ENCODE measurements at places on chromosomes 11 and 22.

- DNase-seq, result no peak
These were observed 5.0 kb upstream of the PTPMT1 start for GRCh38 chr11:47560426-47560825.

DNA sequence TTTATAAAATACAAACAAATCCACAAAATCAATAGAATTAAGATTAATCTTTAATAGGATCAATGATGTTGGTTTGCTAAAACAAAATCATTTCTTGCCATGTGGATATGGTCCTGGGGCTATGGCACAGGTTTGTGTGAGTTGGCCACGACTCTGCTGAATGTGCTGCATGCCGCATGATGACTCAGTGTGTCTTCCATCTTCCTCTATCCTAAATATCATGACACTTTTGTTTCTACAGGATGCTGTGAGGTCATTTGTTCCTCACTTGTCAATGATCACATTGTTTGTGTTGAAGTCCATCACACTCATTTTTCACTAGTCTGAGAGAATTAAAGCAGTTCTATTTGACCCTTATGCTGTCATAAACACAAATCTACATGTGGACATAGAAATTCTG, 167.2 kb upstream of the ZBED5 start:
- no peak for DNase-seq

DNA sequence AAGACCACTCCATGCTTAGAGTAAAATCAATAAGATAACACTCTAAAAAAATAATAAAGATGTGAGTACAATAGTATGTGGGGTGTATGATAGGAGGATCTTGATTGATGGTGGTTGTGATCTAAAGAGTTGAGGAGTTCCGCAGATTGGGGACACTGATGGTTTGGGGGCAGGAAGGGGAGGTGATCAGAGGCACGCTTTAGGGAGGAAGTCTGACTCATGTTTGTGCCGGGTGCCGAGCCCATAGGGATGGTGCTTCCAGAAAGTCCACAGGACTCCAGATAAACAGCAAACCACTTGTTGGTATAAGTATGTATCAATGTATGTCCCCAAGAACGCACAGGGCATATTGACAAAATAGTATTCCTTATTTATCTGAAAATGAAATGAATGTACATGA, 27.5 kb downstream of the LINC01488 start:
- DNase-seq, result no peak

GRCh38 chr22:31876156-31876920, 68.0 kb upstream of the YWHAH start:
- no peak for DNase-seq

- DNase-seq, result no peak
These were observed 696 bp downstream of the MRGPRF start for GRCh38 chr11:69012092-69013008.

GRCh38 chr22:36009085-36009484, 19.5 kb downstream of the RBFOX2 start:
- no peak for DNase-seq

DNA sequence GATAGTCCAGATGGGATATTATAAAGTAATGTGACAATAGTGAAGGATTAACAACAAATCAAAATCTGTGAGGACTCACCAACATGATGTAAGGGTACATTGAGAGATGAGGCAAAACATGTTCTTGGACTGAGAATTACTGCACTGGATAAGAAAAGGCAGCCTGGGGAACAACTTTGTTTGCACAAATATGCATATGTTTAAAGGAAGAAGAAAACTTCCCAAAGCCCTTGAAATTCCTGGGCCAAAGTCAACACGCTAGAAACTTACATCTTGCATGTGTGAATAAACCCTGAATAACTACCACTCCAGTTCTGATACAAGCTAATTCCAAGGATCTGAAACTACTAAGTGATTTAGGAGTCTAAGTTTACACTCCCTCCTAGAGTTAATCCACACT, 1.1 kb downstream of the OR52A5 start:
- no peak for DNase-seq

- no peak for DNase-seq
These were observed 729 bp downstream of the IL17RA start for GRCh38 chr22:17085277-17086181.

All from kidney epithelial cell (primary cell).